SJSA1 (cell line): ENCODE measurements at places on chromosomes 7 and 10. TPM values are rescaled to one million over a fixed set of nuclear protein-coding genes. Genes with fewer than 3 reads are reported as not detected.

- no peaks in the 10 kb centered on the region for H3K27me3 ChIP-seq
- H3K36me3 ChIP-seq: peaks cover 67% of the 10 kb centered on the region
- DNase-seq: no peak
- H3K4me3 ChIP-seq: no peak overlapping the region
Measured at GRCh38 chr10:97673736-97674525, 13.1 kb downstream of the AVPI1 start.

DNA sequence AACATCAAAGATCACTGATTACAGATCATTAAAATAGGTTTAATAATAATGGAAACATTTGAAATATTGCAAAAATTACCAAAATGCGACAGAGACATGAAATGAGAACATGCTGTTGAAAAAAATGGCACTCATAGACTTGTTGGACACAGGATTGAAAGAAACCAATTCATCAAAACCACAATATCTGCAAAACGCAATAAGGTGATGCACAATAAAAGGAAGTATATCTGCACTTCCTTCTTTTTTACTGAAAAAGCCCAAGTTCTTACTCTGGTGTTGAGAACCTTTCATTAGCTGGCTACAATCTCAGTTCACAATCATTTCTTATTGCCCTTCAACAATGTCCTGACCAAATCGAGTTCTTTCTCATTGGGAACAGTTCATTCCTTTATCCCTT lies 28.7 kb downstream of the TMEM106B start:
- DNase-seq: no peak
- no peak overlapping the region for H3K27ac ChIP-seq
- no peaks in the 10 kb centered on the region for H3K4me1 ChIP-seq
- H3K27me3 ChIP-seq: no peaks in the 10 kb centered on the region
- H3K36me3 ChIP-seq: no peaks in the 10 kb centered on the region
- H3K4me3 ChIP-seq: no peak overlapping the region

- H3K27ac ChIP-seq: no peak overlapping the region
- no peak for DNase-seq
Measured at GRCh38 chr7:20114468-20114867, 102.7 kb downstream of the MACC1 start.

- no peak overlapping the region for H3K4me3 ChIP-seq
- no peak overlapping the region for H3K27ac ChIP-seq
Measured at GRCh38 chr7:15041226-15041625, 138.7 kb upstream of the DGKB start.

FAM131B gene
- 0.16 and 0.41 TPM in 2 replicates for total RNA-seq
